ENCODE measurements at places on chromosomes 2 and 18.

DNA sequence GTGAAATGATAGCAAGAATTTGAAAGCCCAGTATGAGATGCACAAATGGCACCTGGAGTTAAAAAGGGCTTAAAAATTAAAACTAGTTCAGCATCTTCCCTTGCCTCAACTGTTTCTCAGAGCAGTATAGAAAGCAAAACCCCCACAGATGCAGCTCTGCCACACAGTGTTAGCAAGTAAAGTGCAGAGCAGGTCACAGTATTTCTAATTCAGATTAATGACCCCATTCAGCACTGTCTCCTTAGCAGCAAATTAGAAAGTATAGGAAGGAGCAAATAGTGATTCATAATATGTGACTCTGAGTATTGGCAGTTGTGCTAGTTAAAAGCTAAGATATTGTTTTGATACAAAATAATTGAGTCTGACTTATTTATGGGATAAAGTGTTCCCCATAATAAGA, 73.8 kb upstream of the CCDC85A start:
- DNase-seq, result no peak

- DNase-seq, result no peak
These were observed 45.7 kb upstream of the MAPRE3 start for GRCh38 chr2:26924731-26925099.

- DNase-seq, result no peak
These were observed 107.7 kb downstream of the HDAC4 start for GRCh38 chr2:239292959-239293774.

DNA sequence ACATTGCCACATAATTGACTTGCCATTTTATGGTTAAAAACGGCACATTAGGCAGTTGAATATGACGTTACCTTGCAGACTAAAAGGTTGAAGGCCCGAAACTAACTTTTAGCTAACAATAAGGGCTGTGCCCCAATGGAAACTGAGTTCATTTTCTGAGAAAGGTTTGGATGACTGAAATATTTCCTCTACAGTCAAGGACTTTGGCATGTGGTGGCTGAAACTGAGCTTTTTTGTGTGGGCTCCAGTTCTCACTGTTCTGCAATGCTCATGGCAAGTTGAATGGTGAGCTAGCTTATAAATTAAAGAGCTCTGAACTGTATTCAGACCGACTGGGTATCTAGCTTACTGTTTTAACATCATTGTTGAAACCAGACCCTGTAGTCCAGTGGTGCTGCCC, 23.8 kb upstream of the TXNDC2 start:
- DNase-seq, result no peak

DNA sequence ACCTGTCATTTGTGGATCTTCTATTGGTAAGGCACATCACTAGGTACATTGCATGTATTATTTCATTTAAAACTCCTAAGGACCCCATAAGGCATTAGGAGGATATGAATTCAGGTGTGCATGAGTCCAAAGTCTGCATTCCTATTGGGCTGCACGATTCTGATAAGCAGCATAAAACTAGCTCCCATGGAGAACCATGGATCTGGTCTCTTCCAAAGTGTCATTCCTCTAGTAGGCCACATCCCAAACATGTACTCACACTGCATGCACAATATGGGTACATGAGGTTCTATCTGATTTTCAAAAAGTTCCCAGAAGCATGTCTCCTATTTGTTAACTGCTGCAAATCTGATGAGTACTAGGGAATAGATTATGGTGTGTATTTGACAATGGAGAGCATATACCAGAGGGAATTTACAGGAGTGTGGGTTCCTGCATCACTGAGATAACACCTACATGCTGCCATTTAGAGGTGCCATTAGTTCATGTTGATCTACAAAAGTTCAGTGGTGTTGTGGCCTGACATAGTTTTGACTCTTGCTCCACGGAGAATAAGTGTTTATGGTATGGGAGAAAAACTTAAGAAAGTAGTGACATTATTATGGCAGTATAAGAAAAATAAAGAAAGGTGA, 11.3 kb downstream of the CYTIP start:
- DNase-seq, result no peak

GRCh38 chr2:199336546-199336945, 121.2 kb downstream of the SATB2 start:
- DNase-seq, result no peak

DNA sequence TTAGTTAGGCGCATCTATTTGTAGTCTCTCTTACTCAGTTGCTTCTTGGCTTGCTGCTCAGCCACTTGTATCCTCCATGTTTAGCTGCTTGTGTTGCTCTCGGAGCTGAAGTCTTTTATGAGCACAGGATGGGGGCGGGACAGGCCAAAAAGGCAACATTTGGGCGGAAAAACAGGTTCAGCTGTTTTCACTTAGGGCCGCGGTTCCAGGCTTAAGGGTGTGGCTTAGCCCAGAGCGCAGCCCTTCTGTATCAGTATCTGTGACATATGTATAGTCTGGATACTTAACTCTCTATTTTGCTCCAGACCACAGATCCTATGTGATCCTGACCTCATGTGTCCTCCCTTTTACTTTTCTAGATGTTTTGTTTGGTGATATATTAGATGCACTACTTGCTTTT, 763.5 kb downstream of the SUCLG1 start:
- DNase-seq, result no peak

DNA sequence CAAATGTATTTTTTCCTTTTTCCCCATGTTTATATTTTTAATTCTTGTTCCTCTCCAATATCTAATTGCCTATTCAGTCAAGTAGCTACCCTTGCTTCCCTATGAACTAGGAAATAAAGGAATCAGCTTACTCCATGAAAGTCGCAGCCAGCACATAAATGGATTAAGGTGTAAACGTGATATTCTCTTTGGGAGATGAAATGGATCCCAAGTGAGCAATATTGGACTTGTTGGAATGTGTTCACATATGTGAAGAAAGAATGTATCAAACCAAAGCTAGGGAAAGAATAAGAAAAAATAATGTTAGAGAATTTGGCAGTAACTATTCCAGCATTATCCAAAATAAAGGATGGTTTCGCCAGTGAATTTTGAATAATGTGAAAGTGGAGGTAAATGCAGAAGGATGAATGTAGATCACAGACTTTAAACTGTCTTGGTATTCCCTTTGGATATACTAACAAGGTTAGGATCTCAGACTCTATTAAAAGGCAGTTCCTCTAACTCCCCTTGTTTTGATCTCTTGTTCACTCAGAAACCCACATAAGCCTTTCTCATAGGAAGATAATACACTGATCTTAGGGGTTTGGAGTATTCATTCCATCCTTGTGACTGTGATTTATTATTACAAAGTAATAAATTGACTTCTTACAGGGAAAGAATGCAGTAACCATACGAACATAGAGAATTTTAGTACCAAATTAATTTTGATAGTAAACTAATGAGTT, 208.1 kb downstream of the BABAM2 start:
- DNase-seq, result no peak

GRCh38 chr2:42095923-42096408, 48.1 kb downstream of the PKDCC start:
- DNase-seq, result peak; percentile 74

- DNase-seq, result no peak
These were observed 35.7 kb downstream of the THUMPD2 start for GRCh38 chr2:39743269-39743776.

- no peak for DNase-seq
These were observed 484.8 kb upstream of the CNTNAP5 start for GRCh38 chr2:123540291-123540690.

DNA sequence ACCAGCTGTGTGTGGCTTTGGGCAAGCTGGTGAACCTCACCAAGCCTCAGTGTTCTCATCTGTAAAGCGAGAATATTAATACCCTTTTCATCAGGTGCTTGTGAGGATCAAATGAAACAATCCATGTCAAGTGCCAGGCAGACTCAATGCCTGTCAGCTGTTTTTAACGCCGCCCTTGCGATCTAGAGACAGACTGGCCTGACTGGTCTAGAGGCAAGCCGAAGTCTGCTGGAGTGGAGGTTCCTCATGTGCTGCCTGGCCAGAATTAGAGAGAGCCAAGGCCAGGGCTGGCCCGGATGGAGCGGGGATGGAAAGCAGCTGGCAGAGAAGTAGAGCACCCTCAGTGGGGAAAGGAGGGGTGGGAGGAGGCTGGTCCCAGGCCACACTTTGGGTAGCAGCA, 74.5 kb upstream of the B3GNT7 start:
- DNase-seq, result no peak

DNA sequence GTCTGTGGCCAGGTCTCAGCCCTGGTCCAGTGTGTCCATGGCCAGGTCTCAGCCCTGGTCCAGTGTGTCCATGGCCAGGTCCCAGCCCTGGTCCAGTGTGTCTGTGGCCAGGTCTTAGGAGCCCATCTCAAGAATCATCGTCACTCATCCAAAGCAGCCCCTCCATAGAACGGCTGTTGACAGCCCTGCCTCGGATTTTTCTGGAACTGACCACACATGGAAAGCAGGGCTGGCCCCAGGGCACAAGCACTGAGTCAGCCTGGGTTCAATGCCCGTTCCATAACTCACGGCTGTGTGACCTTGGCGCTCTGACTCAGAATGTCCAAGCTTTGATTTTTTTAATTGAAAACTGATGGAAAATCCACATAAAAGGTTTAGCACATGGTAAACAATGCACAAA, 59.9 kb upstream of the SNTG2 start:
- no peak for DNase-seq

DNA sequence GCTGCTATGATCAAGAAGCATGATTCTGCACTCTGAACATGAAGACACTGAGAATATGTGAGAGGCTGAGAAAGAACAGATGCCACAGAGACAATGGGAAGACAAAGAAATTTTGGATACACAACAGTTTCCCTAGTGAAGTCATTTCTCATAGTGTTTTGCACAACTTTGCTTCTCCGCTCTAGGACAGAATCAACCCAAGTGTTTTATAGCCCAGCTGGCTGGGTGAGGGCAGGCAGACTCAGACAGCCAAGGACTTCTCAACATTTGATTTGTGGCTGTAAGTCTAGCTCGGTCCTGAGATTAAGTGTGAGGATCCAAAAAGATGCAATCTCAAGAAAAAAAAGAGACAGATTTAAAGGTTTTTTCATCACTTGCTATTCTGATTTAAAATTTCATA, 536.5 kb upstream of the CRIM1 start:
- no peak for DNase-seq

DNA sequence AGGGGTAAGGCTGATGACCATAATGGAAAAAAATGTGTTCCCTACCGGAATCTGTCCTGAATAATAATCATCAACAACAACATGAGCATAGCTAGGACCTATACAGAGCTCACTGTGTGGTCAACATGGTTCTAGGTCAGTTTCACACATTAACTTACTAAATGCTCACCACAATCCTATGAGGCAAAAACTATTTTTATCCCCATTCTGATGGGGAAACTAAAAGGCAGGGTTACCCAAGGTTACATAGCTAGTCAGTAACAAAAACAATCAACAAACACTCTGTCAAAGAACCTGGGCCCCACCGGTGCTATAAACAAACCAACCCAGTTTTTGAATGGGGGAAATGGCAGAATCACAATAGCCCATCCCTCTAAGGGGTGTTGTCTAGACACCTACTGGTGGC, 40.1 kb downstream of the AOX1 start:
- no peak for DNase-seq

DNA sequence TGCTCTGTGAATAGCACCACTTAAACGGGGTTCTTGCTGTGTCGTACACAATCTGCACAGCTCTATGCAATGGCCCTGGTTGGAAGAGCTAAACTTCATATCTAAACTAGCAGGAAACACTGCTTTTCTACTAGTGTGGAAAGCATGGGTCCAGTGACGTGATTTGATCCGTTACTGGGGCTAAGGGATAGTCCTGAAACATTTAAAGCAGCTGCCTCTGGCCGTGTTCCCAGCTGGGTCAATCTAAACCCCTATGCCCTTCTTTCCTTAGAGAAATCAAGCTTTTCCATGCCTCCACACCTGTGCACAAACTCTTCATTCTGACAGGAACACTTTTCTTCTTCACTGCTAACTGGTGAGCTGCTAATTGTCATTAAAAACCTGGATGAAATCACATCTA, 5.4 kb upstream of the IGFBP5 start:
- no peak for DNase-seq

- no peak for DNase-seq
These were observed 20.1 kb downstream of the COL4A4 start for GRCh38 chr2:227143895-227144294.

DNA sequence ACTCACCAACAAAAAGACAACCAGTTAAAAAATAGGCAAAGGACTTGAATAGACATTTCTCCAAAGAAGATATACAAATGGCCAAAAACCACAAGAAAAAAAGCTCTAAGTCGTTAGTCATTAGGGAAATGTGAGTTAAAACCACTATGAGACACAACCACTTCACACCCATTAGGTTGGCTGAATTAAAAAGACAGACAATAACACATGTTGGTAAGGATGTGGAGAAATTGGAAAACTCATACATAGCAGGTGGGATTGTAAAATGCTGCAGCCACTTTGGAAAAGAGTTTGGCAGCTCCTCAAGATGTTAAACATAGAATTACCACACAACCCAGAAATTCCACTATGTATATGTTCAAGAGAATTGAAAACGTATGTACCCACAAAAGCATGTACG, 117.6 kb upstream of the SPATS2L start:
- no peak for DNase-seq

GRCh38 chr2:37797081-37797480, 125.6 kb upstream of the CDC42EP3 start:
- no peak for DNase-seq

DNA sequence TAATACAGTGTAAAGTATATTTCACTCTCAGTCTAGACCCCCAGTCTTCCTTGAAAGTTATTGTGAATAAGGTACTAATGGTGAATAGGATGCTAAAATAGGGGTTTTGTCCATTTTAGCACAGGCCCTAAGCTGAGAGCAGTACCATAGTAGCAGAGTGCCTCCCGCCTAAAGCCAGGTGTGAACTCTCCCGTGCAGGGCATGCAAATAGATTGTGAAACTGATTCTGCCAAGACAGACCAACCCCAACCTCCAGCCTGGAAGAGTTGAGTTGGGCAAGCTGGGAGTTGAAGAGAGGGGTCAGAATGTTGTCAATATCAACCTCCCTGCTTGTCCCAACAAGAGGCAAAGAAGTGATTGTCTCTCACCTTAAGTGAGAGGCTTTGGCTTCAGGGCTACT, 97.4 kb upstream of the CYRIA start:
- DNase-seq, result no peak

GRCh38 chr2:61732787-61733186, 121.1 kb downstream of the FAM161A start:
- DNase-seq, result no peak

DNA sequence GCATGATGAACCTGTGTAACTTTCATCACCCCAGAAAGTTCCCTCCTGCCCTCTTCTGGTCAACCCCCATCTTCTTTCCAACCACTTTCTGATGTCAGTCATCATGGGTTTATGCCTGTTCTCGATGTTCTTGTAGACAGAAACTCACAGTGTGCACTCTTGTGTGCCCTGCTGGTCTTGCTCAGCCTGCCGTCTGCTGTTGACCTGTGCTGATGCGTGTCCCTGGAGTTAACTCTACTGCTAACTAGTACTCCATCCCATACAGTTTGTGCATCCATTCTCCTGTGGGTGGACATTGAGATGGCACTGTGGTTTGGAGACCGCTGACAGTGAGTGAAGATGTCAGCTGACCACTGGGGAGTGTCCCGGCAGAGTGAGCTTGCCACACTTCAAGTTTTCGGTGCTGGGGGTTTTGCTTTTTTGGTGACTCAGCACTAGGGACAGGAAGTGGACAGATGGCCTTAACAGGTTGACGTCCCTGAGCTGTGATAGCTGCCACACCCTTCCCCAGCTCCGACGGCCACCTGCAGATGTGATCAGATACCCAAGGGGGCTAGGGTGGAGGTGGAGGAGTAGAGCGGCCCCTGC, 14.8 kb downstream of the KLHL29 start:
- no peak for DNase-seq

GRCh38 chr2:163405298-163405697, 330.5 kb downstream of the FIGN start:
- DNase-seq, result no peak

Measured in stimulated activated naive CD8-positive, alpha-beta T cell treated with anti-CD3 and anti-CD28 coated beads, Interleukin-15, Interleukin-2, amounts not matched to agents 100 U/mL and 50 U/mL, for 24 hours (primary cell).